ENCODE measurements at places on chromosomes 4 and X.

GRCh38 chrX:110691446-110691845, 104.2 kb downstream of the CHRDL1 start:
- no peak for DNase-seq

DNA sequence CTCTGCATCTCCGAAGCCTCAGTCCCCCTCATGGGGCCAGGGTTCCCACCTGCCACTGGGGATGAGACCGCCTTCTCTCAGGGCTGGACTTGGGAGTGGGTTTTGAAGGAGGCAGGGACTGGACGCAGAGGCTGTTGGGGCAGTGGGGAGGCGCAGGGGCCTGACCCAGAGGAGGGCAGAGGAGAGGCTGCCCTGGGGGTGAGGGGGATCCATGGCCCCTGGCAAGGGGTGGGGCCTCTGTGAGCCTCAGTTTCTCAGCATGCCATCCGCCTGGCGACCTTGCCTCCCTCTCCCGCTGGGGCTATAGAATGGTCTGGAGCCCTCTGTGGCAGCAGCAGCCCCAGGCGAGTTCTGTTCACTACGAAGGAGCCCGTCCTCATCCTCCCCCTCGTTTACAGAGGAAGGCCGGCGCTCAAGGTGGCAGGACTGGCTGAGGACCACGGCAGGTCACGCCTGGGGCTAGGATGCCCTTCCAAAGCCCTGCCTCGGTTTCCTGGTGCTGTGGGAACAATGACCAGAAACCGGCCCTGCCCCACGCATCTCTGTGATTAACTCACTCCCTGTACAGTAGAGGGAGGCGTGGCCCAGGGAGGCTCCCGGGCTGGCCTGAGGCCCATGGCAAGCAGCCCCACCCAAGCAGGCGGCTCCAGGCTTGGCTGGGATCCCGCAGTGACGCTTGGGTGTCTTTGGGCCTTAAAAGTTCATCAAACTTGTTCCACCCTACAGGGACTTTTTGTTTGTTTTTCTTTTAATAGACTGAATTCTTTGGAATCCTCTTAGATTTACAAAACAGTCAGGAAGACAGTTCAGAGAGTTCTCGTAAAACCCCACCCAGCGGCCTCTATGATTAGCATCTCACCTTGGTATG, 16.0 kb upstream of the SH3TC1 start:
- no peak for DNase-seq

GRCh38 chr4:23374259-23374658, 515.6 kb downstream of the PPARGC1A start:
- DNase-seq, result no peak

- DNase-seq, result no peak
These were observed 35.0 kb downstream of the SHROOM3 start for GRCh38 chr4:76470064-76470463.

DNA sequence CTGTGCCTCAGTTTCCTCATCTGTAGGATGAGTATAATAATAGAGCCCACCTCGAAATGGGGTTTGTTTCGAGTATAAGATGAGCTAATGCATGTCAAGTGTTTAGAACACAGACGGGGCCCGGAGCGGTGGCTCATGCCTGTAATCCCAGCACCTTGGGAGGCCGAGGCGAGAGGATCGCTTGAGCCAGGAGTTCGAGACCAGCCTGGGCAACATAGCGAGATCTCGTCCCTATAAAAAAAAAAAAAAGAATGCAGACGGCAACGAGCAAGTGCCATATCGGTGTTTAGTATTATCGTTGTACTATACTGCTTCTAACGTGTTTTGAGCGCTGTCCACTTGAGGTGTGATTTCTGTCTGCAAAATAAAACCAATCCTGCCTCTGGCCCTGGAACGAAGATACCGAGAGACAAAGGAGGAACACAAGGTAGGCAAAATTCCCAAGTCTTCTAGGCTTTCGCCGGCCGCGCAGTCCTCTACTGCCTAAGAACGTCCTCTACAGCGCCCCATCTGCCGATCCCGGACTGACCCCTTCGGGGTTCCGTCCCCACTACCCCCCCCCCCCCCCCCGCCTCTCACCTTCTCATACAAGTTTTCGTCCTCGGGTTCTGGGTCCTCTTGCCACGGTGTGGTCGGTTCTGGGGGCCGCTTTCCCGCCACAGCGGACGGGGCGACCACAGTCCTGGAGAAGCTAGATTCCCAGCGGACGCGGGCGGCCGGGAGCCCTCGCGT, 442 bp downstream of the NDUFB11 start:
- no peak for DNase-seq

DNA sequence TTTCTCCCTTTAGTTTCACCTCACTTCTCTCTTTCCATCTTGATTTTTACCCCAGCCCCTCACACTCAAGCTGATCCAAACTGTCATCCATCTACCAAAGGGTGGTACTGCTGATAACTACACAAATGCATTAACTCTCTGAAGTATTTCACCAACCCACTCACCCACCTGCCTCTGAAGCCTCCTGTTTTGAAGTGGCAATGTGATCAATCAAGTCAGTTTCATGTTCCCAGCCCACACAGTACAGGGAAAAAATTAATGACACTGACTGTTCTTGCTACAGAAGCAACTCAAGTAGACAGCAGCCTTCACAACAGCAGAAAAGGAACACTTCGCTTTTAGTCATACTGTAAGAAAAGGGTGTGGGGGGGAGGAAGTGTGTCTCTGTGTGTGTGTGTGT, 183.0 kb upstream of the NOCT start:
- DNase-seq, result no peak

- DNase-seq, result no peak
These were observed 74.7 kb downstream of the CEP44 start for GRCh38 chr4:174358410-174358809.

DNA sequence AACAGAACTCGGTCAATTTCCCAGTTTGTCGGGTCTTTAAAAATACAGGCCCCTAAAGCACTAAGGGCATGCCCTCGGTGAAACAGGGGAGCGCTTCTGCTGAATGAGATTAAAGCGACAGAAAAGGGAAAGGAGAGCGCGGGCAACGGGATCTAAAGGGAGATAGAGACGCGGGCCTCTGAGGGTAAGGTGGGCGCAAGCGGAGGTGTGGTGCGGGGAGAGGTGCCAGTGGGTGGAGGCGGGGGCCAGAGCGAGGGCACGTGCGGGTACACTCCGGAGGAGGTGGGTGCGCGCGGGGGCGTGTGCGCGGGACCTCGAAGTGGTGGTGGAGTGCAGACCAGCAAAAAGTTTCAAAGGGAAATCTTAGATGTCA, 787 bp upstream of the TET2 start:
- no peak for DNase-seq

- DNase-seq, result no peak
These were observed 67.2 kb upstream of the IBSP start for GRCh38 chr4:87732033-87732765.

DNA sequence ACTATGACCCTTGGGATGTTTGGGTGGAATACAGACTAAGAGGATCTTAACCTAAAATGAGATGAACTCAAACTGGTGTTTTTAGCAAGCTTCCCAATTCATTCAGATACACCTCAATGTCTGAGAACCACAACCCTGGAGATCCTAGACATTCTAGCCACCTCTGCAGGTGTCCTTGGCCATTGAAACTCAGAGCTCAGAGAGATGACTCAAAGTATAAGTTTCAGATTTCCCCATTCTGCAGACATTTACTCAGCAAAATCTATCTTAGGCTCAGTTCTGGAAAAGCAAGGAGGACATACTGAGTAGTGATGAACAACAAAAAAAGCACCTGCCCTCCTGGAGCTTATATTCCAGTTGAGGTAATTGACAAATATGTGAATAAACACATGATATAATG, 47.8 kb downstream of the COMMD8 start:
- no peak for DNase-seq

DNA sequence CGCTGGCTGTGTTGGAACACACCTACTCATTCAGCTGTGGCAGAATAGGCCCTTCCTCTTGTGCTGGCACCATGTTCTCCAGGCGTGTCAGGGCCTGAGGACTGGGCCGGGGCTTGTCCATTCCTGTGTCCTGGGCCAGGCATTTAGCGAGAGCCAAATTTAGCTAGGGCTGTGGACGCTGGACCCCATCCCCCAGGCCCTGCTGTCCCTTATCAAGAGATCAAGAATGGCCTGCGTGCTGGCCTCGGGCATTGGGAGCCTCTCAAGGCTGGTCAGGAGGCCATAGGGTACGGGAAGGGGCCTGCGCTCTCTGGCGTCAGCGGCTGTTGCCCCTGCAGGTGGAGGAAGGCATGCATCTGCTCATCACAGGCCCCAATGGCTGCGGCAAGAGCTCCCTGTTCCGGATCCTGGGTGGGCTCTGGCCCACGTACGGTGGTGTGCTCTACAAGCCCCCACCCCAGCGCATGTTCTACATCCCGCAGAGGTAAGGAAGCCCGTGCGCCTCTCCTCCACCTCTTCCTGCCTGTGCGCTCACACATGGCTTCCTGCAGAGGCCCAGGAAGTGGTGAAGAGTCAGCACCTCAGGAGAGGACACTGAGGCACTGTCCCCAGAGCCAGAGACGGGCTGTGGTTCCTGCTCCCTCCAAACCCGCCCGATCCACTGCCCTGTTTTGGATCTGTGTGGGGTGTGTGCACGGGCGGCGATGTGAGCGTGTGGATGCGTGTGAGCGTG, 15.3 kb downstream of the ABCD1 start:
- no peak for DNase-seq

DNA sequence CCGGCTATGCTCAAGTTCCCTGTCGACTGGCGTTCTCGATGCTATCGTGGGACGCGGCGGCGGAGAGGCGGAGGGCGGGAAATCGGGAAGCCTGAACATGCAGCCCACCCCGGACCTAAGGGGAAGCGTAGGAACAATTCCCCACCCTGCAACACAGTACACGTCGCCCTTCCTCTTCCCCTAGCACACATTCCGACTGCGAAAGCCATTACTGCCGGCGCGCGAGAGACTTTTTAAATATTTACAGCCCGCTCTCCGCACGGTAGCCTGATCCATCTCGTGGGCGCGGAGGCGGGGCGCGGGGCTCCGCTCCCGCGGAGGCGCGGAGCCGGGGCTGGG, 48.1 kb upstream of the BCOR start:
- DNase-seq, result no peak

GRCh38 chrX:119784747-119785446, 6.5 kb downstream of the RPL39 start:
- no peak for DNase-seq

GRCh38 chr4:170748975-170749374, 659.2 kb upstream of the AADAT start:
- no peak for DNase-seq

DNA sequence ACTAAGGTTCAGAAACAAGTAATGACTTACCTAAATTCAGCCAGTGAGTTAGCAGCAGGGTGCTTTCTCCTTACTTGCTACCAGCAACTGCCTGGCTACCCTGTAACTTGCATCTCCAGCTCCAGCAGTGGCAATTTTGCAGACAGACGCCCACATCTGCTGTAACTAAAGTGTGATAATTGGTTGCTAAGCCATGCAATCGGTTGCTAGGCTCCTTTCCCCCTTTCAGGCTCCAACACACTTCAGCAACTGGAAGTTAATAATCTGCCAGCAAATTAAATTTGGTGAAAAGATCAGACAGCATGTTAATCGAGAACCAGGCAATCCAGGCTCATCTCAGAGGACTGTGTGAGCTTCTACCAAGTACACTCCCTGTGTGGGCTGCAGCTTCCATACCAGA, 24.2 kb upstream of the ARHGEF9 start:
- DNase-seq, result no peak

DNA sequence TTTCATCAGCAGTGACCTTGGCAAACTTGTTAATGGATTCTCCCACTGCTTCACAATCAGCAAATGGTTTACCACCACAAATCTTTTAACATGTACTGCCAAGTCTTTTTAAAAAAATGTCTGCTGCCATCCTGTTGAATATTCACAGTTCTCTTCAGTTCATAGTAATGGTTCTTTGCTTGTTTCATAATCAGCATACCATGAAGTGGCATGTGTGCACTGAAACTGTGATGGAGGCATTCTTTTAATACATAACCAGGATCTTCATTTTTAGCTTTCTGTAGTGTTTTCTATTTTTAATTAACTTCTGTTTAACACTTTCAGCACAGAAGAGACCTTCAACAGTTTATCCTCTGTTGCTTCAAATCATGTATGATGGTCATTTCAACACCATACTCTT, 230.1 kb upstream of the ARSJ start:
- DNase-seq, result no peak

DNA sequence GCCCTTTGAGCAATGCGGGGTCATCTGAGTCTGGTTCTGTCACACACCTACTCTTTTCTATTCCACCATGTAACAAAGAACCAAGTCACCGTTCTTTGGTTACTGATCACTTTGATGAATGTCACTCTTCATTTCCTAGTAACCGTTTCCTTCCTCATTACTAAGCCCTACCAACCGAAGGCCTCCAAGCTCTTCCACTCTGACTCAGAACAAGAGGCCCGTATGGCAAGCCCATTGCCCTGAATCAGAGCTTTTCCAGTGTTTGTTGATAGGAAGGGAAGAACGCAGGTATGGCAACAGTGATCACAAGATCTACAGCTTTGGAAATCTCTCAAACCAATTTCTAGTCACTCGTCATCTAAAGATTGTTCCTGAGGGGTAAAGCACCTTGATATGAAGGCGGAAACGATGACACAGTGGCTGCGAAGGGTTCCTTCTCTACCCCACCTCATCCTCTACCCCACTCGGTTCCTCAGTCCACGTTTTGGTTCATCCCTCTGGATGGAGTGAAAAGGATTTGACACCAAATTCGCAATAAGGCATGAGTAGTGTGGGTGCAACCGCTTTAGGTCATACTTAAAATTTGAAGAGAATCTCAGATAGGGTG, 28.0 kb upstream of the CD40LG start:
- DNase-seq, result no peak

- no peak for DNase-seq
These were observed 217.2 kb downstream of the SPRY1 start for GRCh38 chr4:123613586-123614344.

- DNase-seq, result no peak
These were observed 48.3 kb downstream of the RAI2 start for GRCh38 chrX:17812763-17813162.

GRCh38 chrX:132612821-132613564, 124.2 kb upstream of the MBNL3 start:
- no peak for DNase-seq

DNA sequence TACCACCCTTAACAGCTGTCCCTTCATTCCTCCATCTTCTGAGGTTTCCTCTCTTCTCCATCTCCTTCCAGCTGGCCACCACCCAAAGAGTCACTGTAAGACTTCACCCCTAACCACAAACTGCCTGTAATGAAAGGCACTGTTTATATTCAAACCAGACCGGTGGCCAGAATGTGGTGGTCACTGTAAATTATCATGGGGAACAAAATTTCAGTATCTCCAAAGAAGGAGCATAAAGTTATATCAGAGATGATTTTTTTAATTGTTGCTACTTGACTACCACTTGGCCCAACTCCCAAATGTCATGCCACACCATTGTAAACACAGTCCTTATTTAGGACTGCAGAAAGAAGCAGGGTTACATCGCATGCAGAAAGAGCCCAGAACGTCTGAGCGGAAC, 44.8 kb downstream of the SMARCA1 start:
- no peak for DNase-seq

- no peak for DNase-seq
These were observed 91.8 kb downstream of the REPS2 start for GRCh38 chrX:17038277-17038676.

GRCh38 chr4:144338148-144338547, 197.6 kb upstream of the GYPA start:
- no peak for DNase-seq
